ENCODE measurements at places on chromosomes 2 and 18.

DNA sequence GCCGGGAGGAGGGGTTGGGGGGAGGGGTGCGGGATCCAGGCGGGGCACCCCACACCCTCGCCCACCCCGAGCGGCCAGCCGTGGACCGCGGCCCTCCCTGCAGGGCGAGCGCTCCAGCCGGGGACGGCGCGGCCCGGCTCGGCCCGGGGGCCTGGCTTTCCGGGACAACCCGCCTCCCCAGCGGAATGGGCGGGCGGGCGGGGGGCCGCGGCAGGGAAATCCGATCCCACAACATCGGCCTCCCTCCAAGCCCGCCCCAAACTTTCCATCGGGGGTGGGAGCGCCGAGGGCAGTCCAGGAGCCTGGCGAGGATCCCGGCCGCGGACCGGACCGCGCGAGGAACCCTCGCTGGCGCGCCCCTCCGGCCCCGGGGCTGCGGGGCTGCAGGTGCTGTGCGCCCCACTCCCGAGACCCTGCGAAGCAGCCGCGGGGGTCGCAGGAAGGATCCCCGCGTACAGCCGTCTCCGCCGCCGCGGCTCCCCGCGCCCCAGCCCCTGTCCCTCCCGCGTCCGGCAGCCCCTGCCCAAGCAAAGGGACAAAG lies 529 bp downstream of the SEMA4C start:
- no peak for DNase-seq

- DNase-seq: no peak
These were observed 471.6 kb downstream of the DLGAP1 start for GRCh38 chr18:3983351-3983969.

- no peak for DNase-seq
These were observed 19.5 kb upstream of the DCDC2C start for GRCh38 chr2:3683748-3684454.

DNA sequence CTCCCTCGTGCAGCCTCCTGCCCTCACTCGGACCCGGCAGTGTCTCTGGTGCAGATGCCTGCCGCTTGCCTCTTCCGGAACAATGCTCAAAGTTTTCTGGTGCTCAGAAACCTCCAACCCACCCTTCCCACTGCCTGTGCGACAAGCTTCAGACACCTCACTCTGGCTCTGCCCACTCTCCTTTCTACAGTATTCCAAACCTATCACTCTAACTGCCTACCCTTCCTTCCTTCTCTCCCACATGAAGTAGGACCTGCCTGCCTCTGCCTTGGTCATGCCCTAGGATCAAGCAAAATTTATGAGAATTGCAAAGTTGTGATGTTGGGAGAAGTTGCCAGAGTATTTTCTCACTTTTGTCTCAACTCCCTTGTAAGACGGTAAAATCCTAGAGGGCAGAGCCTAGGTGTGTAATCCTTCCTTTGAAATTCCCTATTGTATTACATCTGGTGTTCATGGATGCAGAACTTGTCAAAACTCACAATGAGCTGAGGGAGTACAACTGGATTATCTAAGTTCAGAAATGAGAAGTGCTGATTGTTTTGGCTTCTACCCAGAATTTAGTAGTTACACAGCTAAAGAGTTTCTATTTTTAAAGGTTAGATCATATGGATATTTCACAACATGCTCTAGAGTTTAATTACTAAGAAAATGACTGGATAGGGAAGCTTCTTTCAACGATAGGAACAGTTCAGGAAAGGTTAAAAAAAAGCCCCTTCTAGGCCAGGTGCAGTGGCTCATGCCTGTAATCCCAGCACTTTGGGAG lies 7.2 kb downstream of the NPC1 start:
- no peak for DNase-seq

DNA sequence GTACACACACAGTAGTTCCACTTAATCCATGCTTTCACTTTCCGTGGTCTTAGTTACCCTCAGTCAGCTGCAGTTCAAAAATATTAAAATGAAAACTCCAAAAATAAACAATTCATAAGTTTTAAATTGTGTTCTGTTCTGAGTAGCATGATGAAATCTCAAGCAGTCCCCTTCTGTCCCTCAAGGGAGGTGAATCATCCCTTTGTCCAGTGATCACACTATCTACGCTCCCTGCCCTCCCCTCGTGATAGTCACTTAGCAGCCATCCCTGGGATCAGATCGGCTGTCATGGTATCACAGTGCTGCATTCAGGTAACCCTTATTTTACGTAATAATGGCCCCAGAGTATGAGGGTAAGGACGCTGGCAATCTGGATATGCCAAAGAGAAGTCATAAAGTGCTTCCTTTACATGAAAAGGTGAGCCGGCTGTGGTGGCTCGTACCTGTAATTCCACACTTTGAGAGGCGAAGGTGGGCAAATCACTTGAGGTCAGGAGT lies 5.8 kb upstream of the RTN4 start:
- DNase-seq: no peak

DNA sequence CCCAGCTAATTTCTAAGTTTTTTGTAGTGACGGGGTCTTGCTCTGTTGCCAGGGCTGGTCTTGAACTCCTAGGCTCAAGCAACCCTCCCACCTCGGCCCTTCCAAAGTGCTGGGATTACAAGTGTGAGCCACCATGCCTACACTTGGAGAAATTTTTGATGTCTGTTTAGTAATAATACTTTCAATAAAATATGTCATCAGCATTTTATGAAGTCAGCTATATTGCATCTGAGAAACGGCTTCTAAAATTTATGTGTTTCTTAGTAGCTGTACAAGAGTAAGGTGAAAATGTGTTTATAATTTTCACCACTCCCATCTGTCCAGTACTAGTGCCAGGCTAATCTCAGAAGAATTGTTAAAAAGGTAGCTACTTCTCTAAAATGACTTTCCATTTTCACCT lies 46.8 kb downstream of the GULP1 start:
- DNase-seq: no peak

DNA sequence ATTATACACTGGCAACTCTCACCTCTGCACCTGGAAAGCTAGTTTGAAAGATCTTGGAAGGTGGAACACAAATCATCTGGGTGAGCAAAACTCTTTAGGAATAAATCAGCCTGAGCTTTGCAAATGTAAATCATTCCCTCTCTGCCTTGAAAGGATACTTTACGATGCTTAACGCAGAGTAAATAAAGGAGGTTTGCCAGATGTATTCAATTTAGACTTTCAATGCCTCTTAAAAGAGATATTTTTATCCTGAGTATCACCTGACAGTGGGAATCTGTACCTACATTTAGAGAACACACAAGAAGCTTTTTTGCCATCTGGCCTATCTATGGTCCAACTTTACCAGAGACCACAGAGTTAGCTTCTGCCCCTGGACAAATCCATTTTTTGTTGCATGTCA lies 983.2 kb upstream of the CDH2 start:
- no peak for DNase-seq

DNA sequence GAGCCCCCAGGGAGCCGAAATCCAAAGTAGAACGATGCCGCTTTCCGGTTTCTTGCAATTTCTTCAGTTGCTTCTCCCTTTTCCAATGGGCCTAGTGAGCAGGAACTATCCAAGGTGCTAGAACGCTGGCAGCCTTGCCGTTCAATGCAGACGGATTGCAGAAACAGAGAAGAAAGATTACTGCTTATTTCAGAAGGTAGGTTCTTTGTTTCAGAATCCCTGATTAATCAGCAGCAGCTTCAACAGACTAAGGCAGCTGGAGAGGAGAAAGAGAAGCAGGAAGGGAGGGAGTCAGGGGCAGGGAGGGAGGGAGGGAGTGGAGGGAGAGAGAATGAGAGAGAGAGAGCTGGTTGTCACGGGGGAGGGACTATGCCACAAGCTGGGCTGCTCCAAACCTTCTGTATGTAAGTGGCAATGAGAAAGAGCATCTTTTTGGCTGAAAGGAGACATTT lies 576 bp downstream of the NYAP2 start:
- DNase-seq: no peak

GRCh38 chr2:237244976-237245646 lies 159.4 kb downstream of the COPS8 start:
- no peak for DNase-seq

- DNase-seq: no peak
These were observed 1123.7 kb downstream of the TDRD15 start for GRCh38 chr2:22247466-22247865.

- DNase-seq: no peak
These were observed 22.9 kb downstream of the ZNF532 start for GRCh38 chr18:58887613-58887963.

- DNase-seq: no peak
These were observed 437.4 kb downstream of the MEIS1 start for GRCh38 chr2:66872081-66872985.

GRCh38 chr18:80136679-80137078 lies 27.6 kb downstream of the ADNP2 start:
- DNase-seq: no peak

DNA sequence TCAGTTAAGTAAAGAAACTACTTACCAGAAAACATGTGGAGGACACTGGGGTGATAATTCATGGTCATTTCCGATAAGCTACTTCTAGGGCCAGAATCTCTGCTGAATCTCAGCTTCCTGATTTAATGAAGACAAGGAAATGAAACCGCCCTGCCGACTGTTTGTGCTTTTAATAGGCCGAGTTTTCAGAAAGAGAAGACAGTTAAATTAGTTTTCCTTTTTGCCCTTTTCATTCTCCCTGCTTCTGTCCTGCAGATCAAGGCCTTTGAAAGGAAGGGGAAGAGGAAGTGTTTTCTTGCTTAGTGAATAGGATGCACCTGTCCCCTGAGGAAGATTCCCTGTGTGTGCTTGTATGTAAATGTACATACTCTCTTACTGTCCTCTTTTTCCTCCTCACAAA lies 126.6 kb downstream of the SH3RF3 start:
- no peak for DNase-seq

DNA sequence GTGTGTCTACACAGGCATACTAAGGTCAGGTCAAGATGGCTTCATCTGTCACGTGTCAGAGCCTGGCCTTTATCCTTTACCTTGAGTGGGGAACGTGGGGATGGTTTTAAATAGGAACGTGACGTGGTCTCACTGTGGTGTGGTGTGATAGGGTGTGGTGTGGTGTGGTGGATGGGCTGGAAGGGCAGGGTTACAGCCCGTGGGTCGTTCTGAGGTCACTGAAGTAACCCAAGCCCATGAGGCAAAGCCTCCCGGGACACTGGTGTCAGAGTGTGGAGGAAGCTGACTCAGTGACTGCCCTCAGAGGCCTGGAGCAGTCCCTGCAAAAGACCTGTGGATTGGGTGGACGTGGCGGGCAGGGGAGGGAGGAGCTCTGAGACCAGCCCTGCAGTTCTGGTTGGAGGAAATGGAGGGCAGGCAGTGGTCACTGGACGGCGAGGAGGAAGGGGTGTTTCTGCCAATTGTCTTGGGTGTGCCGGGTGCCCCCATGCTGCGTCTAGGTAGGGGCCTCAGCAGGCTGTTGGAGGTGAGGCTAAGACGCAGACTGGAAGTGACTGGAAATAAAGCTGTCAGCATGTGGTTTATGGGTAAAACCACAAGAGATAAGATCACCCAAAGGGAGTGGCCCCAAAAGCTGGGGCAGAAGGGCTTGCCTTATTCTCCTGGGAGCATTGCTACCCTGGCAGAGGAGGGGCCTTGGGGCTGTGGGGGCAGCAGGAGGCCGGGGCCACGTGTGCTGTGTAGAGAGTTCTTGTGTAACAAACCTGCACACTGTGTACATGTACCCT lies 84.8 kb downstream of the SH3RF3 start:
- no peak for DNase-seq

DNA sequence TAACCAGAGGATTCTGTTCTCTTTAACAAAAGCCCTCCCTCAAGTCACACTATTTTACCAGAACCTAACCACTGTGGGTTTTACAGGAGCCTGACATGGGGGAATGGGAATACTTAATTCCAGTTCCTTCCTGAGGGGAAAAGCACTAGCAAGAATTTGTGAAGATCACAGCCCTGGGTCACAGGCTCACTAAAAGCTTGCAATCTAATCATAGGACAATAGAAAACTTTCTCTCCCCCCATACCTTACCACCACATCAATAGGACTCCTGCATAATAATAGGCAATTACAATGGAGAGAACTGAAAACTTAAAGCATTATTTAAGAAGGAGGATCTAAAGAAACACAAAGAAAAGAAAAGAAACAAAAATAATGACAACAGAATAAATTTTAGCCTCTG lies 225.8 kb upstream of the ZNF804A start:
- DNase-seq: no peak

DNA sequence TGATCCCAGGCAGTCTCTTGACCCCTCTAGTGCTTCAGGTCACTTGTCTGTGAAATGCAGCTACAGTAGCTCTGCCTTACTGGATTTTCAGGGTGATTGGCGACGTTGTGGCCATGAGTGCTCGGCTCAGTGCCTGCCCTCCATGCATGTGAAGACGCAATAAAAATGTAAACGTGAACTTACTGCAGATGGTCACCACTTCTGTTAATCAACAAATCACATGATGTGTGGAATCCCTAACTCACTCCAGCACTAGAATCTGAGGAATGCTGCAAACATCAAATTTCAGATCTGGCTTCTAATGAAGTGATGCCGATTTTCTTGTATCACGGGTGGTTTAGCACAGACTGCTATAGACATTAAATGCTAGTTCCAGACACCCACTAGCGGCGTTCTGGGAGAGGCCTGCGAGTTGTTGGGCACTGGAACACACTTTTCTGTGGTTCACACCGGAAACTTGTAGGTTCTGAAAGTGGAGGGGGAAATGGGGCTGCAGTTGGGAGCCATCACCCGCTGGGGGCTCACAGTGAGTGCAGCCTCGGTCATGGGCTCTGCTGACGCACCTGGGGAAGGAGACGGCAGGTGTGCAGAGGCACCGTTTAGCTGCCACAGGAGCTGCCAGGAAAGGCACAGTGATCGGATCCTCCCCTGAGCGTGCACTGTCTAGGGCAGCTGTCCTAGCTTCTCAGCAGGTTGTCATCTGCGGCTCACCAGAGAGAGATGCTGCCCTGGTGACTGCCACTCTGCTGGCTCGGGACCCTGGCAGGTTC lies 6.5 kb downstream of the CNDP1 start:
- DNase-seq: no peak

DNA sequence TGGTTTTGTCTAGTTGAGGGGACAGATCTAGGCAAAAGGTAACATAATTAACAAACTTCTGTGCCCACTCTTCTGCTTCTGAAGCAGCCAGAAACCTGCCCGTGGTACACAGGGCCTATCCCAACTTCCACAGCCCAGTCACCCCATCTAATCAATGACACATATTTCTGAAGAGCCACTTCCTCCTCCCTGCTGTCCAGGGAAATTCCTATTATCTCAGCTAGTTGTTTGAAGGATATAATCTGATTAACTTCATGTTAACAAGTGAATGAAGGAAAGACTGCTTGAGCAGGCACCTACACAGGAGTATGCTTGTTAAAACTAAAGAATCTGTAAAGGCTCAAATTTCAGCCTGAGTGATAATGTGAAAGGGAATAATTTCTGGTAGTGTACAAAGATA lies 61.4 kb downstream of the CCDC148 start:
- DNase-seq: no peak

- DNase-seq: no peak
These were observed 133.1 kb upstream of the CCDC195 start for GRCh38 chr2:224849264-224849663.

DNA sequence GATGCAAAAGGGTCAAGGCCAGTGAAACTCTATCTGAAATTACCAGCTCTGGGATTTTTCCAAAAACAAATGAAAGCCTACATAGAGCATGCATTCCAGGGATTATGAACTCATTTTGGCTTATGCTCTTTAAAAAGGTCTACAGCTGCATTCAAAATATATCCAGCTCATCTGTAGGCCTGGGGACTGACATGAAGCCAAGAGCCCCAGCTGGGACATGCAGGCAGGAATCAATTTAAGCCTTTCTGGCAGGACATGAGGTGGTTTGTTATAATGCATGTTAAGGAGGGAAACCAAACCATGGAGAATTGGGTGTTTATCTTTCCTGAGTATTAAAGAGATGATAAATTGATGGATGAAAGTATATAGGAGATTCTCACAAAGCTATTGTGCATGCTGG lies 164.5 kb downstream of the RBM43 start:
- no peak for DNase-seq

GRCh38 chr2:205714058-205714776 lies 31.9 kb downstream of the NRP2 start:
- no peak for DNase-seq
